ENCODE measurements at places on chromosomes 11 and 22.

GRCh38 chr11:120660024-120660565 lies 148.5 kb downstream of the GRIK4 start:
- peak; percentile 50 for DNase-seq

DNA sequence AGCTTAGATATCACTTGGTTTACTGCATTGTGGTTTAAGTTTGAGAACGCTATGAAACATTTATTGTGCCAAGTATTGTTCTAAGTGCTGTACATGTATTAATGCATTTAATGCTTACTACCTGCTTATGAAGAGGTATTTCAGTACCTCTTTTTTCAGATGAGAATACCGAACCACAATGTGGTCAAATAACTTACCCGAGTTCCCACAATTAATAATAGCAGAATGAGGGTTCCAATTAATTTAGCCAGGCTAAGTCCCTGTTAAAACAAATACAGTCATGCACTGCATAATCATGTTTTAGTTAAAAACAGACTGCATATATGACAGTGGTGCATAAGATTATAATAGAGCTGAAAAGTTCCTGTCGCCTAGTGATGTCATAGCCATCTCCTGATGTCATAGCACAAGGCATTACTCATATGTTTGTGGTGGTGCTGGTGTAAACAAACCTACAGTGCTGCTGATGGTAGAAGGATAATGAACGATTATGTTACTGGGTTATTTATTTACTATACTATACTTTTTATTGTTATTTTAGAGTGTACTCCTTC lies 4.3 kb downstream of the ZC3H12C start:
- no peak for DNase-seq

DNA sequence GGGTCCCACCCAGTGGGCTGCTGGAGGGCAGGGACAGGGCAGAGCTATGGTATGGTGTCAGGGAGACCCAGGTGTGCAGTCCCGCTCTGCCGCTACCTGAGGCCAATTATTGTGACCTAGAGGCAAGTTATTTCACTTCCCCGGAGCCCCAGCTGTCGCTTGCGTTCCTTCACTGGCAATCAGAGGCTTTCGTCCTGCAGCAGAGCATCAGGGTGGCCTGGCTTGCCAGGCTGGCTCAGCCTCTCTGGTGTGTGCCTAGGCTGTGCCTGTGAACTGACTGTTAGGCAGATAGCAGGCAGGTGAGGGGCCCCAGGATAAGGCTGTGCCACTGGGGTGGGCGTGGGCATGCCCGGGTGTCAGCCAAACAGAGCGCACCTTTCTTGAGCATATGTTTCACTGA lies 31.4 kb downstream of the GLB1L2 start:
- DNase-seq: no peak

- DNase-seq: peak; percentile 87
Observed at GRCh38 chr22:35914665-35915476, 113.8 kb downstream of the RBFOX2 start.

GRCh38 chr22:36907253-36908195 lies 5.9 kb upstream of the CSF2RB start:
- DNase-seq: no peak

DNA sequence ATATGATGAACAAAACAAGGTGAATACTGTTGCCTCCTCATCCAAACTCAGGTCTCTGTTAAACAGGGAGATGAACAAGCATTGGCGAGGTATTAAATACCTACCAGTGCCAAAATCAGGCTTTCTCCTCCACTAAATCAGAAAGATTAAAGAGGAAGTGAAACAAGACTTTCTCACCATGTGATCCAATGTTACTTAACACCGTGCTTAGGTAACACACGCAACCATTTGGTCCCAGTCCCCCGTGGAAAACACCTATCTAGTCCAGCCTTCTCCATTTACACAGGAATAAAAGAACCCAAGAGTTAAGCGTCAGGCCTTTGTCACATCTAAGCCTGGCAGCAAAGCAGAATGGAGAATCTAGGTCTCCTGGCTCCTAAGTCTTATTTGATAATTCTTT lies 34.5 kb downstream of the TENM4 start:
- no peak for DNase-seq

GRCh38 chr11:125807909-125808308 lies 20.0 kb downstream of the PATE3 start:
- no peak for DNase-seq

- no peak for DNase-seq
Observed at GRCh38 chr11:6642957-6643356, 12.7 kb downstream of the DCHS1 start.

DNA sequence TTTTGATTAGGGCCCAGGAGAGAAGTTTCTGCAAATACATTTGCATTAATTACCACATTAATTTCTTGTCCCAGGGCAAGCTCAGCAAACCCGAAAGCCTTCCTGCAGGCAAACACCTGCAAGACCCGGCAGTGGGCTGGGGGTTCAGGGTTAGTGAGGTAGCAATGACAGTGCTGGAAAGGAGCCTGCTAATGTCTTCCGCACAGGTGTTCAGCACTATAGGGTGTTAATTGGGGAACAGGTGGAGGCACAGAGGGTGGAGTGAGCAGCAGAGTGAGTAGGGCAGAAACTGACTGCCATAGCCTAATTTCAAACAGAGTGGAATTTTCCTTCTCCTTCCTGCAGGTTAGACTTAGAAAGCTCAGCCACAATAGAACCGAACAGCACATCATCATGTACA lies 50.9 kb upstream of the UBASH3B start:
- no peak for DNase-seq

- DNase-seq: peak; percentile 71
Observed at GRCh38 chr11:3165152-3165705, at the start of gene OSBPL5. OSBPL5 (minus strand) TSS chr11:3165310; CDS start chr11:3129148, 36,162 bp downstream.

GRCh38 chr22:32775957-32776356 lies 25.5 kb upstream of the TIMP3 start:
- no peak for DNase-seq

DNA sequence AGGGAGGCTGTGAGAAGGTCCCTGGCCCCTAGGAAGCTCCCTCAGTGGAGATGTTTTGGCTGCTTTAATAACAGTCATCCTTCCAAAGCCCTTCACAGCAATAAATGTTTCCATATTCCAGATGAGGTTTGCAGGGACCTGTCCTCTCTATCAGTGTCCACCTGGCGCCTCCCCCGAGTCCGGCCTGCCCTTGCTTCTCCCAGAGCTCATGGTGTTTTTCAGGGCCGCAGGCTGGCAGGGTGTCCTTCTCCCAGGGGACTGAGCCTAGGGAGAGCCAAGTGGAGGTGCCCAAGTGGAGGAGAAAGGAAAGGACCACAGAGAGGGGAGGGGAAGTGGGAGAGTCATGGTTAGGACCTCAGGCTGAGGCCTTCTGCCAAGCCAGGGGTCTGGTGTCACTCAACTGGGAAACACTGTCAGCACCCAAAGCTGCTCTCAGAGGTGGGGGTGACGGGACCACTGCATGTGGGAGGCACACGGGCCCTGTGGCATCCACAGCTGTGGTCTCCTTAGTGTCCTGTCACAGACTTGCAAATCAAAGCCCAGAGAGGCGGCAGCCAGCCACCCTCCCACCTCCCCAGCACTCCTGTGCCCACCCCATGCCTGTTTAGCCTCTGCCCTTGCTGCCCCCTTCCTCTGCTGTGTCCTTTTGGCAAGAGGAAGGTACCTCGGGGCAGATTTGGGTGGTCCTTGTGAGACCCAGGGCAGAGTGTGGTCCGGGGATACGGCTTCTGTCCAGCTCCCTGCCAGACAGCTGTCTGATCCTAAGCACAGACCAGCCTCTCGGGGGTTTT lies 6.4 kb downstream of the DERL3 start:
- DNase-seq: no peak

GRCh38 chr11:14552089-14552488 lies 31.9 kb upstream of the PSMA1 start:
- no peak for DNase-seq

DNA sequence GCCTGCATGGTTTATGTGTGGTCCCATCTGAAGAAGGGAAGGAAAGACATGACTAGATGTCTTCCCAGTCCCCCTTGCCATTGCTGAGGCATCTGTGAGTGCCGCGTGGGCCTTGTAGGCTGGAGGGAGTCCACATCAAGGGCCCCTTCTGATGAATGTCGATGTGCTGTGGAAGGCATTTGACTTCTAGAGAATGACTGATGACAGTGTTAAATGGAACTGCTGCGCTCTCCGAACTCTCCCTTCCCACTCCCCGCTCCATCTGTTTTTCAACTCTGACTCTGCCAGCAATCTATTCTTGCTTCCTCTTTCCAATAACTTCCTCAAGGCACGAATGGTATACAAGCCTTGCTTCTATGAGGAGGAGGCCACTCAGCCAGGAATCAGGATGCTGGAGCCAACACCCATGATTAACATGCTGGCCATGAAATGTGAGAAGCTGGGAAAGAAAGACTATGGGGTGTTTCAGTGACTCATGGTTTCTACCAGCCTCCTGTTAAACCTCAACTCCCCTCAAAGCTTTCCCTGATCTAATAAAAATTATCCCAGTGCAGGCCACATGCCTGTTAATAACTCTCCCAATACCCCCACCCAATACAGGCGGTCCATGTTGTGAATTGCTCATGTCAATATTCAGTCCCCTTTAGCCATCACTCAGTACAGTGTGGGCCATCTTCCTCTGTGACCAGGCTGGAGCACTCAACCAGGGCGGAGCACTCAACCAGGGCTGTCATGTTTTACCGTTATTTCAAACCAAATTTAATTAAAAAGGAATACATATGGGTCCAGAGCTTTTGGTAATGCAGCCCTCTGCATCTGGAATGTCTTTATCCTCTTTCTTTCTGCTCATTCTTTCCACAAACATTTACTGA lies 46.4 kb upstream of the TBCEL start:
- DNase-seq: no peak

DNA sequence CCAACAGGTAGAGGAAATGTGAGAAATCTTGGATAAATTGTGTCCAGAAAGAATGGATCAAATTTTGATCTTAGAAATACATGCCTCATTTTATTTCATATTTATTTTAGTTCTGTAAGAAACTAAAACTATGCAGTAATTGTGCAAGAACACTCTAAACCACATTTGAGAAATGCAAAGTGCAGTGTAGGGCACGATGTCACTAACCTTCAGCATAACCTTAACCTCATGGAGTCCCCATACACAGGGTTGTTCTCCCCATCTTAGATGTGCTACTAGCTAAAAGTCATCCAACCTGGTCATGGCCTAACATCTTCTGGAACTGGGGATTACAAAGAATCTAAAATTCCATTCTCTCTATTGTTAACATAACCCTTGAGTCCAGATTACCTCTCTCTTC lies 48.4 kb upstream of the ARHGAP42 start:
- no peak for DNase-seq

GRCh38 chr22:40007853-40008710 lies 13.3 kb downstream of the FAM83F start:
- no peak for DNase-seq

DNA sequence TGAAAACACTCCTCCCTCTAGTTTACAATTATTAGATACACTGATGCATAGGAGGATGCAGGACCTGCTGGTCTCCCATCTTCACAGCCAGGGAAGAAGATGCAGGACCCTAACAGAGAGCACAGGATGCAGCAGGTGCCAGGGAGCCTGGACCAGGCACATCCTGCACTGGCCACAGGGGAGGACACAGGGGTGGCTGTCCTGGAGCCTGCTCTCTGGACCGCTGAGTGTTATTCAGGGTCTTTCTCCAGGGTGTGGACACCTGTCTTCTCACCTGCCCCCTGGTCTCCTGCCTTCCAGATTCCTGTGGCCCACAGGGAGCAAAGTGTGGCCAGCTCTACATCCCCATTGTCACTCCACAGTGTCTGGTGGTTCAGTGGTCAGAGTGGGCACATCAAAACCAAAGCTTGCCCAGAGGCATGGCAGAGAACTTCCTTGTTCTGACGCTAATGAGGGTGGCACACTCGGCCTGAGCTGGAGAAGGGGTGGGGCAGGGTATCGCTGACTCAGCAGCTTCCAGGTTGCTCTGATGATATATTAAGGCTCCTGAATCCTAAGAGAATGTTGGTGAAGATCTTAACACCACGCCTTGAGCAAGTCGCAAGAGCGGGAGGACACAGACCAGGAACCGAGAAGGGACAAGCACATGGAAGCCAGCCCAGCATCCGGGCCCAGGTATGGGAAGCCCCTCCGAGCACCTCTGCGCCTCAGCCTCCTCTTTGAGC lies at the start of gene APOBEC3A:
APOBEC3A (plus strand) TSS at position 564 of the 725 bp plus-strand sequence; CDS start at position 647, 83 bp downstream.
- no peak for DNase-seq

- no peak for DNase-seq
Observed at GRCh38 chr11:45812581-45813548, 7.9 kb downstream of the SLC35C1 start.

- peak; percentile 74 for DNase-seq
Observed at GRCh38 chr11:10592331-10592730, 23.9 kb upstream of the LYVE1 start.

DNA sequence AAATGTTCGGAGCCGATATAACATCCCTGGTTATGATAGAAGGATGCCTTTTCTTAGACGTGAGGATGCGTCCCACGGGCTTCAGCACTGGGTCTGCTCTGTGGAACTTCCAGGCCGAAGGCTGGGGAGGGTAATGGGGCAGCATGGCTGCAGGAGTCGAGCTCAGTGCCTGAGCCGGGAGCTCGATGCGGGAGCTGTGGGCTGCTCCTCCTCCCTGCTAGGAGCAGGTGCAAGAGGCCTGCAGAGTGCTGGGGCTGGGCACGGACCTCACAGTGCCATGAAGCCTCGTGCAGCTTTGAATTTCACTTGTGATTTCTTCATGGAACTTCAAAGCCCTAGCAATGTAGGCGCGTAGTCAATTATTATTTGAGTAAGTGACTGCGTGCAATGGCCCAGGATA lies 6.0 kb downstream of the TUBA8 start:
- no peak for DNase-seq

DNA sequence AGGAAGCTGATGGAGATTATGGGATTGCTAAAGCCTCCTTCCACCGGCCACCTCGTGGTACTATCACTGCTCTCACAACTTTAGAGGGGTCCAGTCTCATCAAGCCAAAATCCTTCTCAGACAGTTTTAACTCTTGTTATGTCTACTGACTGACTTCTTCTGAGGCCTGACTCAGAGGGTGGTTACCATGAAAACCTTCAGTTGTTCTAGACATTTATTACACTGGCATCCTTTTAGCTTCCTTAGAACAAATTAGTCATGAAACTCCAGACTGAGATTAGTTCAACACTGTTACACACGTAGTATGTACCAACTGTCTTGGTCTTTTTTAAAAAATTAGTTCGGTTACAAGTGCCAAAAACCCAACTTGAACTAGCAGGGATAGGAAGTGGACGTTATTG lies 7.5 kb downstream of the DIXDC1 start:
- DNase-seq: no peak

DNA sequence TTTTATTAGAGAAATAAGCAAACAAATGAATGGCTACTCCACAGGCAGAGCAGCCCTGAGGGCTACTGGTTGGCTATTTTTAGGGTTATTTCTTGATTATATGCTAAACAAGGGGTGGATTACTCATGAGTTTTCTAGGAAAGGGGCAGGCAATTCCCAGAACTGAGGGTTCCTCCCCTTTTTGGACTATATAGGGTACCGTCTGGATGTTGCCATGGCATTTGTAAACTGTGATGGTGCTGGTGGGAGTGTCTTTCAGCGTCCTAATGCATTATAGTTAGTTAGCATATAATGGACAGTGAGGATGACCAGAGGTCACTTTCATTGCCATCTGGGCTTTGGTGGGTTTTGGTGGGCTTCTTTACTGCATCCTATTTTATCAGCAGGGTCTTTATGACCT lies 19.2 kb downstream of the SLC22A6 start:
- no peak for DNase-seq

All from lung microvascular endothelial cell (primary cell).